Mucosa of gallbladder (tissue), 1 donor: ENCODE measurements at places on chromosomes 13 and 19. TPM values are rescaled to one million over a fixed set of nuclear protein-coding genes. Genes with fewer than 3 reads are reported as not detected.

GRCh38 chr13:43495732-43496131, 291.0 kb downstream of the ENOX1 start:
- DNase-seq = no peak

Gene TNFSF13B
- total RNA-seq = 7.2 TPM

DNA sequence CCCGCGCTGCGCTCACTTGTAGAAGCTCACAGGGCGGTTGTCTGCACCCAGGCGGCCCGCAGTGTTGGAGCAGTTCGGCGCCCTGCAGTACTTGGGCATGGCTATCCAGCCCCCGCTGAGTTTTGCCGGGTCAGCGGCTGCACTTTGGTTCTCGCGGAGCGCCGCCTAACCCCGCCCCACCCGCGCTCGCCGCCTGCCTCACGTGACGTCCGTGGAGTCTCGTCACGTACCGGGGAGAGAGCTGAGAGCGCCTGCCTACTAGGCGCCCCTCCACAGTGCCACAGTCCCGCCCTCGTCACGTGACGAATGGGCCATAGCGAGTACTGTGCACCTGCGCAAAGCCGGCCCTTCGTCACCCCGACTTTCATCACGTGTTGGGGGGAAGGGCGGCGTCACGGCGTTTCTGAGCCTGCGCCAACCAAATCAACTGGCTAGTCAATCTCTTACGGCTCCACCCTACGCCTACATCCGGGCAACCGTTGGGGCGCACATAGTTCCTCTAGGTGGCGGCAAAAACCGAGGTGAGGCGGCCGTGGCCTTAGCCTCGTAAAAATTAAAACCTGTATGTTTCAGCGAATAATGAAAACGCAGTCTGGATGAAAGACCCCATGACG, at the start of gene THAP8:
THAP8 (minus strand) TSS at position 167 of the 614 bp plus-strand sequence; CDS start at position 99, 68 bp downstream.
- DNase-seq = peak; percentile 100

GRCh38 chr19:48325265-48325910, at the start of gene EMP3:
EMP3 (plus strand) TSS chr19:48325552; CDS start chr19:48326845, 1,293 bp downstream.
- peak; percentile 77 for DNase-seq

DNA sequence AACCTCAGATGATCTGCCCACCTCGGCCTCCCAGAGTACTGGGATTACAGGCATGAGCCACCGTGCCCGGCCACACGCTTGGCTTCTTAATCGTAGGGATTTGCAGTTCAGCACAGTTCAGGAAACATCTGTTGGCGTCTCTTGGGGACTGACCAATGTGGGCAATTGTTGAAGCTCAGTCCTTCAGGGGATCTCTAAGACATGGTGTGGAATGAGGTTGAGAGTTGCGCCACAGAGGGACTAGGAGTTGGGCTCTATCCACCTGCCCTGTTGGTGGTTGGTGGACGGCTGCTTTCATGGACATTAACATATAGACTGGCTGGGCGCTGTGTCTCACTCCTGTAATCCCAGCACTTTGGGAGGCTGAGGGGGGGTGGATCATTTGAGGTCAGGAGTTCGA, 37.3 kb upstream of the SIN3B start:
- no peak for DNase-seq

GRCh38 chr13:36344173-36344572, 2.0 kb downstream of the SPART start:
- DNase-seq = no peak

DNA sequence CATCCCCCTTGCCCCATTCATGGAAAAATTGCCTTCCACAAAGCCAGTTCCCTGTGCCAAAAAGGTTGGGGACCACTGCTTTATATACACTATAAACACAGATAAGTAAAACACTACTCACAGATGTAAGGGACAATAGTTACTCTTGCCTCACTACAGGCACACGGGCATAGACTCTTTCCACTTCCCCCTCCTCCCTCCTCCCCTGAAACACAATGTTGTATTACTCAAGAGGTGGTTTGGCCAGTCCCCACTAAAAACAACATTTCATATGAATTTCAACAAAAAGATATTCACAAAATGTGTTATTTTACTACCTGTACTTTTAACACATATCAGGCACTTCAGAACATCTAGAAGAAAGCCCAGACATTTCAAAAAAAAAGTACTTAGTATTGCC, 45.1 kb downstream of the EPSTI1 start:
- DNase-seq = no peak

Gene MADCAM1
- total RNA-seq = 5.8 TPM

- no peak for DNase-seq
These were observed 500.0 kb downstream of the DIAPH3 start for GRCh38 chr13:59663707-59664106.

Gene C19orf67
- total RNA-seq = not detected

- no peak for DNase-seq
These were observed 42.6 kb downstream of the MRPL57 start for GRCh38 chr13:21219036-21219381.

GRCh38 chr13:78742659-78743058, 83.7 kb upstream of the OBI1 start:
- DNase-seq = no peak

GRCh38 chr13:24842549-24843274, 78.7 kb downstream of the RNF17 start:
- no peak for DNase-seq

- DNase-seq = peak; percentile 84
These were observed 714 bp downstream of the PLPP2 start for GRCh38 chr19:290372-291005.

Gene BEST2
- not detected for total RNA-seq

GRCh38 chr13:22103046-22104027, 432.5 kb downstream of the FGF9 start:
- no peak for DNase-seq

GRCh38 chr13:45206340-45206739, 5.5 kb upstream of the KCTD4 start:
- no peak for DNase-seq

DNA sequence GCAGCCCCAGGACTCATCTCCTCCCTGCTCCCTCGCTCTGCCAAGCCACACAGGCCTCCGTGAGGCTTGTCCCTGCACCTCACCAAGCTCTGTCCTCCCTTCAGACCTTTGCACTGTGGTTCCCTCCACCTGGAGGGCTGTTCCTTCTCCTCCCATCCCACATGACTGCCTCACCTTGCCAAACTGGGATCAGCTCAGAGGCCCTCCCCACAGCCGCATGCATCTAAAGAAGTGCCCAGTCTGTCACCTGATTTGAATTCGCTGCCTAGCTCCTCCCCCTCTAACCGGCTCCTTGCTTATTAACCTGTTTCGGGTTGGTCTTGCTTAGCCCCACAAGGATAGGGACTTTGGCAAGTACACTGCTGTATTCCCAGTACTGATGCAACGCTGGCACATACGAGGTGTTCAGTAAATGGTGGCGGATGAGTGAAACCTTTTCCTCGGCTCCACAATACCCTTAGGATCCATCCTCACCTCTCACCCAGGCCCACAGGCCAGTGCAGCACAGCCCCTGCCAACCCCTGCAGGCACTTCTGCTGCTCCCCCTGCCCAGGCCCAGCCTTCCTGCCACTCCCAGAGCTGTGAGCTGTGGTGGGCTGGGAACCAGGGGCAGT, 4.4 kb downstream of the AKT2 start:
- peak; percentile 83 for DNase-seq

GRCh38 chr13:32309312-32310133, 5.6 kb downstream of the ZAR1L start:
- no peak for DNase-seq

GRCh38 chr13:79625517-79625916, 144.6 kb downstream of the NDFIP2 start:
- no peak for DNase-seq

Gene GJB6
- 4.0 TPM for total RNA-seq
